ENCODE measurements at places on chromosomes 1 and 21.
A peak's percentile ranks its signal among the peaks of the same experiment; 100 is the strongest.

DNA sequence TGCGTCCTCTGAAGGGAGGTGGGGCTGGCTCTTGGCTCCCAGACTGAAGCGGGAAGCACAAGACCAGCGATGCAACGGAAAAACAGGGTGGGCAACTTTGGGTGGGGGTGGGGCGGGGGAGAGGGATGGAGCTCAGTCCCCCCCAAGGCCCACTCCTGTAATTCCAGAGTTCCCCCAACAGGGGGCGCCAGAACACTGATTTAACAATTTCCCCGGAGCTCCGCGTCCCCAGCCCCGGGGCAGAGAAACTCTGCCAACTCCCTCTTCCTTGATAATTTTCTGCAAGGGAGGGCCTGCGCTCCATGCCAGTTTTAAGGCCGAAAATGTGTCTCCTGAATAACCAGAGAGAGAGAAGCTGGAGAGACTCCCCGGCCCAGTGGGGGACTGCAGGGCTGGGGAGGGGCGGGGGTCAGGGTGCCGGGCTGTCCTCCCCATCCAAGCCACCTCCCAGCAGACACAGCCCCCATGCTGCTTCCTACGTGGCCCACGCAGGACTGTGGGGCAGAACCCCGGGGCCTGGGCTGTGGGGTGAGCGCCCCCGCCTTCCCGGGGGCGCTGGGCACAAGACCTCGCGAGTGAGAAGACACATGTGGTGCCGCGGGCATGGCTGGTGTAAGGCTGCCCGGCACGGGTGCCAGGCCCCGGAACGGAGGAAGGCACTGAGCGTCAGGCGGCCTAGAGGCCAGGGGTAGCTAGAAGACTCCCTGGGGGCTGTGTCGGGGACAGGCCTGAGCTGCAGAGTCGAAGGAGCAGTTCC is 51.4 kb downstream of the KIF21B start:
- no peak for DNase-seq

- DNase-seq = no peak
Measured at GRCh38 chr1:228368801-228369607, 37.6 kb downstream of the TRIM11 start.

DNA sequence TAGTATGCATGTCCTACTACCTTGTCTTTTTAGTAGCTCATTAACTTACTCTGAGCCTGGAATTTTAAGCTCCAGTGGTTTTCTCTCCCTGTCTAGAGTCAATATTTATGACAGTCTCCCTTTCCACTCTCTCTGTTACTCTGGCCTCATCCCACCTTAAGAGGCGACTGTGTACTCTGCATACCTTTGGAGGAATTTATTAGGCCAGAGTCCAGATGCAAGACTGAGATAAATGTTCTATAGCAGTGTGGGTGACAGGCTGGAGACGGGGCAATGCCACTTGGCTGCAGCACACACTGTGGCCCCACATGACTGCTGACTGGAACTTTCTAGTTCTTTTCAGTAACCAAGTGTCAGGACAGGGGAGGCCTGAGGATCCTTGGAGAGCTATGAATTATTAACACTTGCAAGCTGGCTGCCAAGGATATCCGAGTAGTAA is 4.1 kb upstream of the PDZK1 start:
- no peak for DNase-seq

- DNase-seq = no peak
Measured at GRCh38 chr1:193143285-193143684, 21.5 kb downstream of the CDC73 start.

DNA sequence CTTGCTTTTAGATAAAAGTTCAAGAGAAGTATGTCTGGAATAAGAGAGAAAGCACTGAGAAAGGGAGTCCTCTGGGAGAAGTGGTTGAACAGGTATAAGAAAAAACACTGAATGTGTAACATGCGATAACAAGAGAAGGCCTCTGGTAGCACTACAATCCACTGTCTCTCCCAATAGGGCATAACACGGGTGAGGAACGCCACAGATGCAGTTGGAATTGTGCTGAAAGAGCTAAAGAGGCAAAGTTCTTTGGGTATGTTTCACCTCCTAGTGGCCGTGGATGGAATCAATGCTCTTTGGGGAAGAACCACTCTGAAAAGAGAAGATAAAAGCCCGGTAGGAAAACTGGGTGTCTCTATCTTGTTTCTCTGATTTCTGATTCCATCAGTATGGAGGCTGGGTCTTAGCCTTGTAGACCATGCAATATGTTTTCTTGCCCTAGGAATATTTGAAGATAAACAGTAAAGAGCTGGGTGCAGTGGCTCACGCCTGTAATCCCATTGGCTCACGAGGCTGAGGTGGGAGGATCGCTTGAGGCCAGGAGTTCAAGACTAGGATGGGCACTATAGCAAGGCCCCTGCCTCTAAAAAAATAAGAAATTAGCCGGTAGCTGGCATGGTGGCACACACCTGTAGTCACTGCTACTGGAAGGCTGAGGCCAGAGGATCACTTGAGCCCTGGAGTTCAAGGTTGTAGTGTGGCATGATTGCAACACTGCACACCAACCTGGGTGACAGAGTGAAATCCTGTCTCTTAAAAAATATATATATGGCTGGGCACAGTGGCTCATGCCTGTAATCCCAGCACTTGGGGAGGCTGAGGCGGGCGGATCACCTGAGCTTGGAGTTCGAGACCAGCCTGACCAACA is 40.4 kb downstream of the DAP3 start:
- DNase-seq = peak; percentile 52

- DNase-seq = no peak
Measured at GRCh38 chr1:172717722-172718465, 59.0 kb downstream of the FASLG start.

- no peak for DNase-seq
Measured at GRCh38 chr1:94115900-94116436, 5.0 kb downstream of the ABCA4 start.

GRCh38 chr1:76938304-76938703 is 71.0 kb downstream of the ST6GALNAC5 start:
- DNase-seq = no peak

GRCh38 chr1:229819091-229819490 is 193.0 kb downstream of the URB2 start:
- DNase-seq = no peak

DNA sequence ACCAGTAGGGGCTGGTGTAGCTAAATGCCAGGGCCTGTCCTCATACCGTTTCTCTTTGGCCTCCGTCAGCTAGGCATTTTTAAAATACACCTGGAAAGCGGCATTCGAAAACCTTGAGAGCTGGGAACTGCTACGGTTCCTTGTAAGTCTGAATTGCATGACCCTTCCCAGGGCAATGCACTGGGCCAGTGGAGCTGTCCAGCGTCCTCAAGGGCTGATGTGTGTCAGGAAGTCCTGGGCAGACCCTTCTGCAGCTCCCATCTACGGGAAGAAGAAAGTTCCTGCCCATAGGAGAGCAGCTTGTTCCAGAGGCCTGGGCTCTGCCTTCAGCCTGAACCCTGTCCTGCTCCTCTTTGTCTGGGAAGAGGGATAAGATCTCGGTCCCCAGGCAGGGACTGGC is 34.1 kb downstream of the UBASH3A start:
- DNase-seq = no peak
